Stimulated activated CD8-positive, alpha-beta memory T cell treated with anti-CD3 and anti-CD28 coated beads, Interleukin-4, amount 100 ng/mL, for 24 hours (primary cell): ENCODE measurements at places on chromosomes 2 and 18.
A peak's percentile ranks its signal among the peaks of the same experiment; 100 is the strongest.

- DNase-seq = no peak
Observed at GRCh38 chr2:23850564-23851256, 76.2 kb downstream of the ATAD2B start.

GRCh38 chr2:48173141-48173540 is 266.8 kb upstream of the FBXO11 start:
- no peak for DNase-seq

- DNase-seq = no peak
Observed at GRCh38 chr2:200278694-200279316, 27.7 kb upstream of the SPATS2L start.

GRCh38 chr18:10100941-10101701 is 187.3 kb downstream of the VAPA start:
- DNase-seq = no peak

- DNase-seq = no peak
Observed at GRCh38 chr18:79874553-79875530, 76.6 kb downstream of the SLC66A2 start.

DNA sequence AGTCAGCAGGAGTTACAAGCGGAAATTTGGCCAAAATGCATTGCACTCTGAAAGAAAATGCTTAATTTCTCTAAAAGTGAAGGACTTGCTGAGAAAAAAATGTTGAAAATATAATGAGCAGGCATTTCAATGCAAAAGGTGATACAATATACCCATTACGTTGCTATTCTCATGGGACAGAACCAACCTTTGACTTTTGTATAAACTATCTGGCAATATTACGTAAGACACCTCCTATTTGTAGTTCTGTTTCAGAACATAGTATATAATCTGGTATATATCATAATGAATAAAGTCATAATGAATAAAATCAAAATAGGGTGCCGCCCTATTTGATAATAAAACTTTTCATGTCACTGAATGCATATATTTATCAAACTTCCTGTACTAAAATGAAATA is 286.2 kb upstream of the SESTD1 start:
- no peak for DNase-seq

DNA sequence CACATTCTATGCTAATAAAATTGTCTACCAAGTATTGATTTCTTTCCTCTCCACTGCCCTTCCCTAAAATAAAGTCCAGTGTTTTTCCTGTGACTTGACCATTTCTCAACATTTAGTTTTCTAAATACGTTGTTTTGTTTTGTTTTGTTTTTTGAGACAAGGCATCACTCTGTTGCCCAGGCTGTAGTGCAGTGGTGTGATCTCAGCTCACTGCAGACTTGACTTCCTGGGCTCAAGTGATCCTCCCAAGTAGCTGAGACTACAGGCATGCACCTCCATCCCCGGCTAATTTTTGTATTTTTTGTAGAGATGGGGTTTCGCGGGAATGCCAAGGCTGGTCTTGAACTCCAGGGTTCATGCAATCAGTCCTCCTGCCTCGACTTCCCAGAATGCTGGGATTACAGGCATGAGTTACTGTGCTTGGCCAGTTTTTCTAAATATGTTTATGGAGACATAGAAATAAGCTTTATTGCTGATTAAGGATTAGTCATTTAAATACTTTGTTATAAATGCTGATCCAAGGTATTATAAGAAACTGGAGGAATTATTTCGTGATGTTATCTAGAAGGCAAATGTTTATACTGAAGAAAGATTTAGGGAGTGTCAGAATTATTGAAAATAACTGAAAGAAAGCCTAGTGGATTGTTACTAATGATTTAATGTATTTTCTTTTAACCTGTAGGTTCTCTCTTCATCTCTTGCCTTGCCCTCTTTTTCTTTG is 5.7 kb upstream of the HTR2B start:
- DNase-seq = no peak

DNA sequence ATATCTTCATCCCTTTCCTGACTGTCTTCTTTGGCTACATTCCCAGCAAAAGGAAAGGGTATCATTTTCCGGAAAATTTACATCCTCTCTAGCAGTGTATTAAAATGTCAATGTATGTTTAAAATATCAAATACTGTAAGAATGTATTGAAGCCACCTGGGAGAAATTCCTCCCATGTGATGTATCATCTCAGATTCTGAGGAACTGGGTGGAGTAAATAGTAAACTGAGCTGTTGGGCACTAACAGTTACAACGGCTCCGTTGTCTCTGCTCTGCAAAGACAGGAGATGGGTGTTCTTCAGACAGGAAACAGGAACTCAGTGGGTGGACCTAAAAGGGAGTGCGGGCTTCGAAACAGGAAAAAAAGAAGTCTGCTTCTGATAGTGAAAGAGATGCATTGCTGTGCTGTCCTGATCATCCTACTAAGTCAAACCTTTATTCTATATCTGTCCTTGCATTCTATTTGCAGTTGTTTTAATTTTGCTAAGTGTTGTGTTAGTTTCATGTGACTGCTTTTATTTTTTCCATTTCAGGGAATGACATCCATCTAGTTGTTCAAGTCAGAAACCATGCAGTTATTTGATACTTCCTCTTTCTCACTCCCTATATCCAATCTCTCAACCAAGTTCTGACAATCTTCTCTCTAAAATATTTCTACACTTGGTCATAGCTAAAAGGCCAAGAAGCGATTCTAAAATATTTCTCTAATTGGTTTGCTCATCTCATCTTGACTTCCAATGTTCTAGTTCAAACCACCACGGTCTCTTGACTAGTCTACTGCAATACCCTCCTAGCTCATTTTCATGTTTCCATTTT is 19.4 kb downstream of the DOK1 start:
- no peak for DNase-seq

GRCh38 chr2:48120112-48120511 is 213.8 kb upstream of the FBXO11 start:
- no peak for DNase-seq

DNA sequence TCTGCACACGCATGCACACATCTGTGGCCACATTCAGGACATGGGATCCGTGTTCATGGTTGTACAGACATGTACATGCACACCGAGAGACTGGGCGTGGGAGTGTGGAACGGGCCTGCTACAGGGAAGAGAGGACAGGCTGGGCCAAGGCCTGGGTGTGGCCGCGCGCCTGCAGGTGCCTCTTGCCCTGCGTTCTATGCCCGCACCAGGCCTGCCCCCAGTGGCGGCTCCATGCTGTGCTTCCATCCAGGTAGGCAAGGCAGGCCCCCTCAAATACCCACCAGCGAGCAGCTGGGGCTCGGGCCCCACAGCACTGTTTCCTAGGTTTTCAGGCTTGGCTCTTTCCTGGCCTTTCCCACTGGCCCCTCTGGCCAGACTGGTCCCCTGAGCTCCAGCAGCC is 15.5 kb upstream of the PTMA start:
- DNase-seq = no peak

GRCh38 chr2:173048522-173048896 is 27.1 kb upstream of the MAP3K20 start:
- DNase-seq = no peak

DNA sequence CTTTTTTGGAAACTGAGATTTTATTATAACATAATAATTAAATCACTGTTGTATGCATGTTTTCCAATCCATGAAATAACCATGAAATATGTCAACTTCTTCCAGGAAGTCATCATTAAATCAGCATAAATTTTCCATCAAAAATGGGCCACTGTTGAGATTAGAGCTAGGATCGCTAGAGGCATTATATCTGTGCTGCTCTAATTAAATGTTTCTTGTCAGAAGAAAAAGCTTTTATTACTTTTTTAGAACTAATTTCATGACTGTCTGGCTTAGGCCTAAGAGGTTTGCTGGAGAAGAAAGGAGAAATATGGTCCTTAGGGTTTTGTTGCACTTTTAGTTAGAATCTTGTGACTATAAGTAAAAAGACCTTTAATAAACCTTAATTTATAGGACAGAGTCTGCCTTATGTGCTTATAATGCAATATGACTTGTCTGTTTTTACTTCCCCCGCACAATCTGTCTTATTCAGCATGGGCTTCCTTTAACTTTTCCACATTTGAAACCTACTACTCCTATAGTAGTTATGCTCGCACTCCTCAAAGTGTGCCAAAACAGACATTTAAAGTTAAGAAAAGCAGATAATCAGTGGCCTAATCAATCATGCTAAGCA is 363.4 kb upstream of the GCFC2 start:
- no peak for DNase-seq

GRCh38 chr2:70686577-70687460 is 81.2 kb downstream of the ADD2 start:
- peak; percentile 1 for DNase-seq

GRCh38 chr2:24083567-24084385 is 858 bp downstream of the TP53I3 start:
- DNase-seq = peak; percentile 15

- DNase-seq = no peak
Observed at GRCh38 chr2:117603567-117603966, 210.9 kb upstream of the DDX18 start.

- DNase-seq = no peak
Observed at GRCh38 chr2:16442971-16443370, 222.7 kb downstream of the CYRIA start.

DNA sequence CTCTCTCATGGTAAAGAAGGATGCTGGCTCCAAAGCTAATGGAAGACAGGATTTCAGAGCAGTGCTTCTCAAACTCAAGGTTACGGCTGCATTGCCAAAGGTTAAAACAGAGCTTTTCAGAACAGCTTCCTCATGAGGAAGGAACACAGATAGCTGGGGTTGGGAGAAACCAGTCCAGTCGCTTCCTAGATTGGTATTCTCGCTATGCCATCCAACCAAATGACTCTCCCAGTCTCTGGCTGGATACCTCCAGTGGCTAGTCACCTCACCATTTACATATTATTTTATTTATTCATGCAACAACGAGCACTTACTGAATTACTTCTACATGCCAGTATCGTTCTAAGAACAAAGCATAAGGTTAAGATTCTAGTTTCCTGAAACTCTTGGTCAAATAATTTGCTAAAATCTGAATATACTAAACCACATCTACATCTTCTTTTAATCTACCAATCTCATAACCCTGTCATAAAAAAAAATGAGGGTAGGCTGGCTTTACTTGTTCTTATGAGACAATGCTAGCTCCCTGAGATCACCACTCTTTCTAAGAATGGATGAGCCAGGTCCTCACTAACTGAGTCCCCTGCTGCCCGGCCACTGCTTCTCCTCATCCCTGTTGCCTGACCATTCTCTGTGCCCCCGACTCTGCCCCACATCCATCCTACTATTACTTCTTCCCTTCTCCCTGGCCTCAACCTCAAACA is 20.4 kb downstream of the KDSR start:
- DNase-seq = no peak

DNA sequence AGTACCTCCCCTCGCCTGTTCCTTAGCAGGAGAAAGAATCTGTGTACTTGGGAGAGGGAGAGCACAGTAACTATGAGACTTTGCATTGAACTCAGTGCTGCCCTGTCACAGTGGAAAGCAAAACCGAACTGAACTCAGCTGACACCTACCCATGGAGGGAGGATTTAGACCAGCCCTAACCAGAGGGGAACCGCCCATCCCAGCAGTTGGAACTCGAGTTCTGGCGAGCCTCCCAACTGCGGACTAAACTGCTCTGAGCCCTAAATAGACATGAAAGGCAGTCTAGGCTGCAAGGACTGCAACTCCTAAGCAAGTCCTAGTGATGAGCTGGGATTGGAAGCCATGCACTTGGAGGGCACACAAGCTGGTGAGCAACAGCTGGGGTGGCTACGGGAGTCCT is 110.4 kb downstream of the GRB14 start:
- DNase-seq = no peak

- DNase-seq = no peak
Observed at GRCh38 chr18:9094307-9095226, 7.9 kb upstream of the NDUFV2 start.

GRCh38 chr2:86194751-86195054 is 559 bp downstream of the IMMT start:
- DNase-seq = no peak

DNA sequence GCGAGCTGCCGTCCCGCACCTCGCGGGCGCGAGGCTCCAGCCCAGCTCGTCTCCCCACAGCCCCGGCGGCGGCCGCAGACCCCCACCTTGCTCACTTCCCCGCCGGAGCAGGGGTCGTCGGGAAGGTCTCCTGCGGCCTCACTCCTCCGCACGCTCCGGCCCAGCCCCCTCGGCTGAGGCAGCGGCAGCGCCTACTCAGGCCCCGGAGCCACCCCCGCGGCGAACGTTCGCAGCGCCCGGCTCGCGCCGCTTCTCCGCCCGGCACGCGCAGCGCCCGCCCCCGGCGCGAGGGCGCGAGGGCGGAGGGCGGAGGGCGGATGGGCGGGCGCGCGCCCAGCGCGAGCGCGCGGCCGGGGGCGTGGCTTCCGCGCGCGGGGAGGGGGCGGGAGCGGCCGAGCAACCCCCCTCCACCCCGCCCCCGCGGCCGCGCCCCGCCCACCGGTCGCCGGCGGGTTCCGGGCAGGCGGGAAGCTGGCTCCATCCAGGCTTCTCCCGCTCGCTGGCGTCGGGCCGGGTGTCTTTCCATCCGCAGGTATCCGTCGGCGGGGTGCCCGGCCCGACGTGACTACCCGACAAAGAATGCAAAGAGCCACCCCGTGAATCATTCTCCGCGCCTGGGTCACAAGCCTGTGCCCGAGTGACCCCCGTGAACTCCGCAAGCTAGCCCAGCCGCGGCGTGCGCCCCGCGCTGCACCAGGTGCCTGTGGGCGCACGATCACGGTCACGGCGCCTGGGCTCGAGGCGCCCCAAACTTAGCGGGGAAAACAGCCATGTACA is at the start of gene DTNB:
Gene DTNB (minus strand): TSS at position 278 of the 777 bp plus-strand sequence. CDS start 20,917 bp downstream, outside the sequence.
- DNase-seq = peak; percentile 58

GRCh38 chr2:59594671-59595222 is 958.7 kb downstream of the BCL11A start:
- DNase-seq = no peak

- DNase-seq = no peak
Observed at GRCh38 chr2:142742371-142743214, 134.9 kb upstream of the KYNU start.

GRCh38 chr18:79852561-79853302 is 55.0 kb downstream of the KCNG2 start:
- DNase-seq = no peak

DNA sequence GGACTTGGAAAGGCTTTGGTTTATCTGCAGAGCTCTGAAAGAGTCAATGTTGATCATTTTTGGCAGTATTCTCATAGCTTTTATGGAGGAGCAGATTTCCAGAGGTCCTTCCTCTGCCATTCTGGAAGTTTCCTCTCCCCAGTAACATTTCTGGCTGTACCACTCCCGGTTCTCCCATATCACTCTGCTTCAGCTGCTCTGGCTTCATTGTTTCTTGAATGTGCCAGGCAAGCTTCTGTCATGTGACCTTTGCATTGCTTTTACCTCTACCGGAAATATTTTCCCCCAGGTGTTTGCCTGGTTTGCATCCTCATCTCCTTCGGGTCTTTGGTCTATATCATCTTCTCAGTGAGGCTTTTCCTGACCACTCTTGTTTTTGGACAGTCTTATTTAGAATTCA is 12.4 kb downstream of the PCYOX1 start:
- DNase-seq = no peak

DNA sequence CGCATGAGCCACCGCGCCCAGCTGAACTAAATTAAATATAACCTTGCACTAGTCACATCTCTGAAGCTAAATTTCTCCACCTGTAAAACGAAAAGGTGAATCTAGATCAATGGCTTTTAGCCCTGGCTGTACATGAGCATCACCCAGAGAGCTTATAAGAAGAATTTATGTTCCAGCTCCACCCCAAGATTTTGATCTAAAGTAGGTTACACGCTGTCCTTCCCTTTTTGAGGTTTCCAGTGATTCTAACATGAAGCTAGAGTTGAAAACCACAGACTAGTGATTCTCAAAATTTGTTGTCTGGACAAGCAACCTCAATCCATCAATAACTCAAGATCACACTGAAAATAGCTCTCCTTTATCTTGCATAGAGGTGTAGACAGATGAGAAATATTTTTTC is 208.8 kb upstream of the CRIM1 start:
- DNase-seq = no peak

- DNase-seq = no peak
Observed at GRCh38 chr2:9311488-9311887, 104.9 kb downstream of the ASAP2 start.

GRCh38 chr2:217158928-217159327 is 299.1 kb upstream of the TNP1 start:
- DNase-seq = no peak
